ENCODE measurements at places on chromosomes 3 and 15.

GRCh38 chr3:53696401-53697172 lies 149.6 kb downstream of the CHDH start:
- DNase-seq = no peak

GRCh38 chr15:72947709-72948108 lies 104.6 kb upstream of the NEO1 start:
- no peak for DNase-seq

GRCh38 chr3:12893247-12893646 lies 51.9 kb upstream of the RPL32 start:
- no peak for DNase-seq

- no peak for DNase-seq
Measured at GRCh38 chr3:123148772-123149171, 53.0 kb upstream of the SEC22A start.

GRCh38 chr15:63749330-63749942 lies 84.3 kb downstream of the HERC1 start:
- no peak for DNase-seq

DNA sequence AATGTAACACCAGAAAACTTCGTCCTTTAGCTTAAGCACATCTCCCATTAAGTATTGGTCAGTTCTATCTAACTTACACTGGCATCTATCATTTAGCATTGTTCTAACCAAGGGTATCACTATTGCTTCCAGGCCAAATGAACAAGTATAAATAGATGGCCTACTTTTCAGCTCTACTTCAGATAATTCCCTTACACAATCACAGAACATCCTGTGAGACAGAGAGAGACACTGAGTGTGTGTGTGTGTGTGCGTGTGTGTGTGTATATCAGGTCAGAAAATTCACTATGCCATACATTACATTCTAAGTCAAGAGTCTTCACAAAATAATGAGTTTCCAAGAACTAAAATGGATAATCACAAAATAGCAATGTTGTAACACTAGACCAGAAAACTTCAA lies 39.1 kb downstream of the SCAPER start:
- DNase-seq = no peak

GRCh38 chr3:97910931-97911351 lies 61.3 kb downstream of the RIOX2 start:
- no peak for DNase-seq

- peak; percentile 47 for DNase-seq
Measured at GRCh38 chr3:184727357-184728009, 15.6 kb upstream of the MAGEF1 start.

DNA sequence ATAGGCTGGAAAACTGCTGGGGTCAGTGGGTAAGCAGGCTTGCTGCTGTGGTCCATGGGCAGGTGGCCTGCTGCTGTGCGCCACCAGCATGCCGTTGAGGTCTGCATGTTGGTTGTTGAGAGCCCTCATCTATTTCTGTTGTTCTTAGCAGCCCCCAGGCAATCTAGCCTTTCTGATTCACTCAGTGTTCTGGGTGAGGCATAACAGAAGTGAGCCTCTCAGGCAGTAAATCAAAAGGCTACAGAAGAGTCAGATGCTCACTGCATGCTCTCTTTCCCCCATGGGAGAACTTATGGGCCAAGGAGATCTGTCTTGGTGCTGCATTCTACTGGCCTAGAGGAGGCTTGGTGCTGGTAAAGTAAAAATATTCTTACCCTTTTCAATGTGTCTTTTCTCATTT lies 67.8 kb upstream of the ATP10A start:
- no peak for DNase-seq

- no peak for DNase-seq
Measured at GRCh38 chr15:73899197-73900094, 26.1 kb downstream of the TBC1D21 start.

GRCh38 chr15:20643024-20643770 lies 101.6 kb upstream of the GOLGA6L6 start:
- DNase-seq = no peak

DNA sequence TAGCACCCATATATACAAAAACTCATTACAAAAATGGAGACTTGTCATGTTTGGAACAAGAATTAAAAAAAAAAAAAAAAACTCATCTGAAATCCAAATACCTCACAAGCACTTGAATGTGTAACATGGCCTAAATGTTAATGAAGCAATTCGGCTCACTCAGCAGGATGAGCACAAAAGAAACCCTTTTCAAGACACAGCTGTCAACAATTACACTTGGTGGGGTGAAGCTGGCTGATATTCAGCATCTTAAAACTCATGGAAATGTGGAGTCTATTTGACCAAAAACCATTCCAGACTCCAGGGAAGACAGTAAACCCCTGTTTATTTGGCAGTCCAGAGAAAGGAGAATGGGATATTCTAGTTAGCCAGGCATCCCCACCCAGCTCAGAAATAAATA lies 205.4 kb upstream of the TSC22D2 start:
- no peak for DNase-seq

GRCh38 chr15:56295433-56295832 lies 51.8 kb upstream of the RFX7 start:
- DNase-seq = no peak

DNA sequence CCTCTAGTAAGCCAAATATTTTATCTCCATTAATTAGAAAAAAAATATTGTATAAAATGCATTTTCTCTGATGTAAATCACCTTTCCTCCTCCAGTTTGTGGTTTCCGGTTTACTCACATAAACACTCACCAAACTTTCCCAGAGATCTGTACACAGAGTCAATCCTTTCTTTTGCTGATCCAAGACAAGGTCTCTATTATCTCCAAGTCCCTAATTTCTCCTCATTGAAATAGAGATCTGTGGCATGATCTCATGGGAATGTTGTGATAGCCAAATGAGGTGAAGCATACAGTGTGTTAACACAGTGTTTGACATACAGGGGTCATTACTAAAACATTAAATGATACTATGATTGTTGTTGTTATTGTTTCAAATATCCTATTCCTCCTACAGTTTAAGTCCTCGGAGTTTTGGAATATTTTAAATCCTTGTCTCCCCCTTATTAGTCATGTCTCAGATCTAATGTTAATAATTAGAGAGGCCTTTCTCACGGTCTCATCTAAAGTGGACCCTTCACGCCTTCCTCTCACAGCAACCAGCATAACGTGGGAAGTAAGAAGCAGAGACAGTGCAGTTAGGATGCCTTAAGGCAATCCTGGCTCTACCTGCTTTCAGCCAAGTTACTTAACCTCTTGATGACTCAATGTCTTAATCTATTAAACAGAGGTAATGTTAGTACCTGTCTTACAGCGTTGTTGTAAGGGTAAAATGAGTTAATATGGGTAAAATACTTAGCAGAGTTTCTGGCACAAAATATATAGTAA lies 333.3 kb downstream of the GRM7 start:
- no peak for DNase-seq

DNA sequence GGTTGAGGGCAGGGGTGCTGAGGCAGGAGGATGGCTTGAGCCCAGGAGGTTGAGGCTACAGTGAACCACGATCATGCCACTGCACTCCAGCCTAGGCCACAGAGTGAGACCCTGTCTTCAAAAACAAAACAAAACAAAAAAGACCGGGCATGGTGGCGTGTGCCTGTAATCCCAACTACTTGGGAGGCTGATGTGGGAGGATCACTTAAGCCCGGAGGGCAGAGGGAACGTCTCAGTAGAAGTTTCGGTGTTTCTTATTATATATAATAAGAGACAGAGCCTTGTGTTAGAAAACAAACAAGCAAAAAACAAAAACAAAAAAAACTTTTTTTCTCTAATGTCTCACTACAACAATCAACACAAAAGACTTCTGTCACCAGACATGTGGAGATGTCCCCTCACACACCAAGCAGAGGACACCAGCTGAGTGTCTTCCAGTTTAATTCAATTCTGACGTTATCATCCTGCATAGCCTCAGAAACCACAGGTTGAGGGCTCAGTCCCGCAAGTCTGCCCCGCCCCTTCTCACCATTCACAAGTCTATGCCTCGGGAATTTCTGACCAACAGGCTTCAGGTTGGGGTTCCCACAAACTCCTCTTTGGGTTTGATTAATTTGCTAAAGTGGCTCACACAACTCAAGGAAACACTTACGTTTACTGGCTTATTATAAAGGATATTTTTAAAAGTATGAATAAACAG lies 24.0 kb upstream of the EIF4A2 start:
- no peak for DNase-seq

DNA sequence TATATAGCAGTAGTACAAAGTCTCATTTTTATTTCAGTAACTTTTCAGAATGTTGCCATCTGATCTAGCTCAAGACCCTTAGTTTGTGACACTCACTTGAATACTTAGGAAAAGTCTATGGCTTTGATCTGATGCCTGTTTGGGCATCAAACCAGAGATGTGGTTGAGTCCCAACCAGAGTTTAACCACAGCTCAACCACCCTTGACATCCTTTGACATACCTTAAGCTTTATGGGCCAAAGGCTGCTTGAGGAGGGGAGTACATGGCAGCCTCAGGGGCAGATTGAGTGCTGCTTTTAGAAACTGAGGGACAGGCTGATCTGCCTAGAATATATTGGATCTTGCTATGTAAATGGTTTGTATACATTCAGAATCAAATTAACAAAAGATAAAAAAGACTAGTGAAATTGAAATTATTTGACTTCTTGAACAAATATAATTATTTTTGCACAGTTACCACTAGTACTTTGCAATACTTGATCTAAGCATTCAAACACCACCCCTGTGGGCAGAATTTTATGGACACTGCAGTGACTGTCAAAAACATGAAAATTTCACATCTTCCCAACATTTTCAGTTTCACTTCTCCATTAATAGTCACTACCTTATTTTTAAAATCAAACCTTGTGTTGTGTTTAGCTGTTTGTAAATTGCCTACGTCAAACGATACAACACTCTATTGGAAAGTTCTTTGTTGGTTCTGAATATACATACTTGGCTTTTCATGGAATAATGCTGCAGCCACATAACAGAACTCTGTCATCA lies 199.8 kb downstream of the UBE2E2 start:
- DNase-seq = no peak

- no peak for DNase-seq
Measured at GRCh38 chr15:85598718-85599398, 195.9 kb downstream of the KLHL25 start.

GRCh38 chr3:36178018-36178417 lies 202.3 kb upstream of the STAC start:
- DNase-seq = no peak

- DNase-seq = no peak
Measured at GRCh38 chr3:102483556-102483955, 48.7 kb downstream of the ZPLD1 start.

- no peak for DNase-seq
Measured at GRCh38 chr3:24937780-24938179, 443.1 kb upstream of the THRB start.

- DNase-seq = no peak
Measured at GRCh38 chr3:53113293-53114010, 16.8 kb downstream of the RFT1 start.

GRCh38 chr15:42890161-42890913 lies 30.2 kb downstream of the TTBK2 start:
- DNase-seq = no peak

- DNase-seq = no peak
Measured at GRCh38 chr3:187012609-187013051, 82.3 kb downstream of the ST6GAL1 start.

DNA sequence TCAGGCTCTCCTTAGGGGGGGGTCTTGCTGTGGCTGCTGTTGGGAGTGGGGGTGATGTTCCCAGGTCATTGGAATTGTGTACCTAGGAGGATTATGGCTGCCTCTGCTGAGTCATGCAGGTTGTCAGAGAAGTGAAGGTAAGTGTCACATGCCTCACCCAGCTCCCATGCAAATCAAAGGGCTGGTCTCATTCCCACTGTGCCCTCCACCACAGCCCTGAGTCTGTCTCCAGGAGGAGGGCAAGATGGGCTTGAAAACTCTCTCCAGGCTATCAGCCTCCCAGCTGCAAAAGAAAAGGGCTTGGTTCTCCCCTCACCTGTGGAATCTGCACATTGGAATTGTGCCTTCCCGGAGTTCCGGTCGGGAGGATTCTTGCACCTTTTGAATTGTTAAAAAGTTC lies 580.5 kb downstream of the NSUN3 start:
- no peak for DNase-seq

DNA sequence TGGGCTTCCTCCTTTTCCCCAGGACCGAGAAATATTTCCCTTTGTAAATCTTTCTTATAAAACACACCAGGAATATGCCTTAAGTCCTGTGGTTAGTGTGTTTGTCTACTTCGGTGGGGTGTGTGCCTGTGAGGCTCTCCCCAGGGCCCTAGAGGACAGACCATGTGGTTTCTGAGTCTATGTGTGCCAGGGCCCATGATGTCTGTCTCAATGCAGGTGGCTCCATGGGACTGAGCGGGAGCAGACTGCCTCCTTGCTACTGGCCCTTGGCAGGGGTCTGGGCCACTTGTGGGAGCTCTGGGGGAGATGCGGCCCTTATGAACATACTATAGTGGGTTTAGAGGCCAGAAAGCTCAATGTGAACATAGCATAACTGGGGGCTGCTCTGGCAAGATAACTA lies 37.6 kb downstream of the SCN5A start:
- DNase-seq = no peak

DNA sequence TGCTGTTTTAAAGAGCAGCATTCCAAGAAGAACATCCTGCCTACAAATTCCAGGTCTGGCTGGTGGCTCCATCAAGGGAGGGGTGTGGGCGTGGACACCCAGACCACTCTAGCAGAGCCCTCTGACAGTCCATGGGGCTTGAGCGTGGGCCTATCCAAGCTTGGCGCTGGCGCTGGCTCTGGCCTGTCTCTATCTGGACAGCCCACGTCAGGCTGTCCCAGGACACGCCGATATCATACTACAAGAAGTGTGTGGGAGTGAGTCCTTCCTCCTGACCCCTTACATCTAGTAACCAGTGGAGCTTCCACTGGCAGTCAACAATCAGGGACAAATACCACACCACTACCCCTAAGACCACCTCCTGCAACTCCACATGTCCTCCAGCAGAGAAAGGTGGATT lies 17.1 kb upstream of the DUSP7 start:
- DNase-seq = no peak

DNA sequence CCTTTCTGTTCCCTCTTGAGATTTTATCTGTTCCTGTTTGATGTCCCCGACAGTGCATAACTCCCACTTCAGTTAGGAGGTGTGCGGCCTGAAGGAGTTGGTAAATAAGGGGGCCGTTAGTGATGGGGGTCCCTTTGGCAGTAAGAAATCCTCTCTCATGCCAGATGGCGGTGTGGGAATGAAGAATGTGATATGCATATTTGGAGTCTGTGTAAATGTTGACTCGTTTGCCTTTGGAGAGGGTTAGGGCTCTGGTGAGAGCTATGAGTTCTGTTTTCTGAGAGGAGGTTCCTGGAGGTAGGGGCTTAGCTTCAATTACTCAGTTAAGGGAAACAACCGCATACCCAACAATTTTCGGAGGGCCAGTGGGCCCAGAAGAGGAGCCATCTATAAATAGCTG lies 38.8 kb upstream of the RNF7 start:
- no peak for DNase-seq

- no peak for DNase-seq
Measured at GRCh38 chr3:182690172-182690571, 103.1 kb upstream of the ATP11B start.

DNA sequence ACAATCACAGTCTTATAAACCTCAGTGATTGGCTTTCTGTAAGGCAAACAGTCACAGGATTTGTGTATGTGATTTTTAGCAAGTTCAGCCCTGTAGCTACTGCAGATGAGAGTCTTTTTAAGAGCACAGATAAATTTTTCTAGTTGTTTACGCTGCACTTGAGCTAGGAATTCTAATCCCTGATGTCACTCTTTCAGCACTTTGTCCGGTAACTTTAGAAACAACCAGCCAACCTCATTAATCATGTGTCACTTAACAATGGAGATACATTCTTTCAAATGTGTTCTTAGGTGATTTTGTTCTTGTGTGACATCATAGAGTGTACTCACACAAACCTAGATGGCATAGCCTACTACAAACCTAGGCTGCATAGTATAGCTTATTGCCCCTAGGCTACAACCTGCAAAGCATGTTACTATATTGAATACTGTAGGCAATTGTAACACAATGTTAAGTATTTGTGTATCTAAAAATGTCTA lies 36.8 kb upstream of the GOLGA6L2 start:
- DNase-seq = no peak

Measured in NCI-H1436 treated with DMSO at 0.1 percent for 48 hours (cell line).